ENCODE measurements at places on chromosomes 7 and 10.

DNA sequence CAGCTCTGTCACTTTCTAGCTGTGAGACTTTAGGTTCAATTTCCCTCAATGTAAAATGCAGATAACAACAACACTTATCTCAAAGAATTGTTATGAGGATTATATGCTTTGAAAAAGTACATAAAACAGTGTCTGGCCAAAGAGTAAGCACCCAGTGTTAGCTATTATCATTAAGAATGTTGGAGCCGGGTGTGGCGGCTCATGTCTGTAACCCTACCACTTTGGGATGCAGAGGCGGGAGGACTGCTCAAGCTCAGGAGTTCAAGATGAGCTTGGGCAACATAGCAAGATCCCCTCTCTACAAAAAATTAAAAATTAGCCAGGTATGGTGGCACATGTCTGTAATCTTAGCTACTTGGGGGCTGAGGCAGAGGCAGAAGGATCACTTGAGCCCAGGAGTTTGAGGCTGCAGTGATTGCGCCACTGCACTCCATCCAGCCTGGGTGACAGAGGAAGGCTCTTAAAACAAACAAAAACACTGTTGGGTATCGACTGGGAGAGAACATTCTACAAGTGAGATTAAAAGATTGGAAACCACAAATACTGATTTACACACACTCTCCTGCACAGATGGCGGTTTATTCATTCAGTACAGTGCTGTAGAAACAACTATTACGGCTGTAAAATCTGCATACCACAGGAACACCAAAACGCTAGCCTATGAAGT, 107.3 kb downstream of the PROSER2 start:
- no peak for DNase-seq

DNA sequence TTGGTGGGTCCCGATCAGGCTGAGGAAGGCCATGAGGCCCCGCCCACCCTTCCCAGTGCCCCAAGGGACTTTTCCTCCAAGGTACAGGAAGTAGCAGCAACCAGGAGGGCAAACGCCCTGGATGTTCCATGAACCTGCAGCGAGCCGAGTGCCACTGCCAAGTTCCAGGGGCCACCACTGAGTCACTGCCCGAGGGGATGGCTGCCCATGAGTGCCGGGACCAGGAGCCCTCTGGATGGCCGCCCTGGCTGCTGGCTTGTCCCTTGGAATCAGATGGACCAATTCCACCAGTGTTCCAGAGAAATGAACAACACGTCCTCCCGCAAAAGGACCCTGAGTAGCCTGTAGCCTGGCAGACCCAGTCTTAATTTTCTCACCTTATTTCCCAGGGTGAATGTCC, 74.2 kb downstream of the ZRANB1 start:
- DNase-seq = no peak

DNA sequence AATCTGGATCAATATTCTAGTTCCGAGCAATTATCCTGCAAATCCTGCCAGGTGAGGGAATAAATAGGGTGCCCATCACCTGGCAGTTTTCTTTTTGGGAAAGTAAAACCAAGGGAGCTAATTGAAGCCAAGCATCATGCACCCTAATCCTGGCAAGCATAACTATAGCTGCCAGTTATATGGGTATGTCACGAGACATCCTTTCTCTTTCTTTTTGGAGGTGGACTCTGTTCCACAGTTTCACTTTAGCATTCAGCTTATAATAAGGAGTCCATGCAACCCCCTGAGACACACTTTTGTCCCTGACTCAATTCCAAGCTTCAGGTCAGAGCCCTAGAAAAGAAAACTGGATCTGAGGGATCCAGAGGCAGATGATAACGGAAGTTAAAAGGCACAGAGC, 222.5 kb downstream of the PHF14 start:
- no peak for DNase-seq

GRCh38 chr7:70598976-70599375, 533.0 kb upstream of the GALNT17 start:
- peak; percentile 16 for DNase-seq

- DNase-seq = peak; percentile 29
These were observed 46.7 kb downstream of the PKD1L1 start for GRCh38 chr7:47901542-47901941.

GRCh38 chr7:101180130-101180755, at the start of gene NAT16:
Gene NAT16, minus strand, starts transcription at chr7:101180293. Its CDS starts 5,486 bp downstream, at chr7:101174807.
- DNase-seq = no peak

- no peak for DNase-seq
These were observed 8.5 kb downstream of the CALML5 start for GRCh38 chr10:5490698-5491464.

- DNase-seq = no peak
These were observed 487.4 kb upstream of the CELF2 start for GRCh38 chr10:10530313-10530712.

- DNase-seq = no peak
These were observed 68.6 kb downstream of the NRG3 start for GRCh38 chr10:81943583-81943982.

DNA sequence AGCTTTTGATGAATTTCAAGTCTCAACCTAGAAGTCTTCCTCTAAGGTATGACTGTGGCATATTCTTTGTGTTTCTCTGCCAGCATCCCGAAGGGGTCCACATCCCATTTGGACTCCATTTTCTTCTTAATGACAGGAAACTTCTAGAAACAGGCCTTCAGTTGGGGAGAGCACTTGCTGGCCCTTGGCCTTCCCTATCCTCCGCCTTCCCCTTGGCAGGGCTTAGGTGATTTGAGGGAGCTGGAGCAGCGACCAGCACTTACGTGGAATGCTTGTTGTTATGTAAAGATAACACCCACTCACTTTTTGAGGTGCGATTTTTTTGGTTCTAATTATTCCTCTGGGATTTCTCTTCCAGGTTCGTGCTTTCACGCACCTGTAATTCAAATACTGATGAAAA, 42.9 kb upstream of the ZNF716 start:
- DNase-seq = no peak

DNA sequence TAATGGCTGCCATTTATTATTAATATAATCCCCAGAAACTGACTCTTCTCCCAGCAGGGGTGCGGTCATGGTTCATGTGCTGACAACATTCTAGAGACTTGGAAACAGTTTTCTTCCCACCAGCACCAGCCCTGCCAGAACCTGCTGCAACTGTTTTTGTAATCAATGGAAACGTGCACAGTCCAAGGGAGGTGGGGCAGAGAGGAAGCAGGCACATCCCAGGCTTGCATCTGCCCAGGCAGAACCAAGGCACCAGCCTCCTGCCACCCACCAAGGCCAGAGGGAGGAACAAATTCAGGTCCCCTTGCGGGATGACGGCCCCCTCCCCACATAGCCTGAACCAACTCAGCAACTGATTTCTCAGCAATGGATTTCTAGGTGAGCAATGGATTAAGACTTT, 119.0 kb downstream of the OAT start:
- no peak for DNase-seq

DNA sequence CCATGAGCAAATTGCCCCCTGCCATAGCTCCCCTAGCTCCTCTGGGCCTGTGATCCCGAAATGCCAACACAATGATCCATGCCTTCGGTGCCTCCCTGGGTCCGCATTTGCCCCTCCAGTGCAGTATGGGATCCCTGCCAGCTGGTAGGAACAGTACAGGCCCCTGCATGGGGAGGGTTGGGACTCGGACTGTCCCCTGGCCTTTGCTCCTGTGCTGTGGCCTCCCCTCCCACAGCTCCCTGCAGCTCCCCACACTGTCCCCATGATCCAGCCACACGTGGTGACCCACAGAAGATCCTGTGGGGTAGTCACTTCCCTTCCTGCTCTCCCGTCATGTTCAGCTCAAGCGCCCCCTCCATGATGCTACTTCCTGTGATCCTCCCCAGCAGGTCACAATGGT, 140.3 kb downstream of the MAPK8 start:
- no peak for DNase-seq

GRCh38 chr10:5951167-5951711, 26.1 kb downstream of the IL15RA start:
- DNase-seq = no peak

- DNase-seq = no peak
These were observed 117.2 kb downstream of the RGS10 start for GRCh38 chr10:119425102-119425880.

Data from foreskin fibroblast (primary cell).